Liver (tissue), 10 donors: ENCODE measurements at places on chromosomes 2 and 18. TPM values are rescaled to one million over a fixed set of nuclear protein-coding genes. Genes with fewer than 3 reads are reported as not detected.

CROCC2 gene
- under 0.01 TPM for total RNA-seq

GREB1L gene
- total RNA-seq, result 3.7 TPM

GPR39 gene
- total RNA-seq, result 2.2 TPM

CD302 gene
- 118 TPM for total RNA-seq

MTX2 gene
- total RNA-seq, result 11.8 TPM

DUSP2 gene
- total RNA-seq, result 1.6 TPM

CD28 gene
- 0.93 TPM for total RNA-seq

RTP5 gene
- total RNA-seq, result not detected

PHOSPHO2 gene
- 4.7 TPM for total RNA-seq

PDCD1 gene
- total RNA-seq, result 0.37 TPM

LOXHD1 gene
- total RNA-seq, result 0.09 TPM

CAPN14 gene
- total RNA-seq, result 0.05 TPM

INO80B gene
- total RNA-seq, result 7.0 TPM

TCF23 gene
- 0.05 TPM for total RNA-seq

SOCS6 gene
- 30.1 TPM for total RNA-seq

ING5 gene
- total RNA-seq, result 20.0 TPM

NR4A2 gene
- 0.23 TPM for total RNA-seq

CIDEA gene
- not detected for total RNA-seq

FIGLA gene
- total RNA-seq, result not detected

ACKR3 gene
- 6.0 TPM for total RNA-seq

OTX1 gene
- total RNA-seq, result 0.59 TPM

RFX8 gene
- 0.08 TPM for total RNA-seq

IL36RN gene
- not detected for total RNA-seq

PCGF1 gene
- total RNA-seq, result 3.3 TPM

SERPINB3 gene
- not detected for total RNA-seq

GRHL1 gene
- 13.7 TPM for total RNA-seq

HS6ST1 gene
- total RNA-seq, result 19.1 TPM

CCL20 gene
- 1.0 TPM for total RNA-seq

CARF gene
- 3.6 TPM for total RNA-seq

ACTG2 gene
- total RNA-seq, result 7.7 TPM

NEB gene
- 0.28 TPM for total RNA-seq

NTSR2 gene
- total RNA-seq, result not detected

DOK6 gene
- 1.1 TPM for total RNA-seq

UGT1A6 gene
- not detected for total RNA-seq

KCNG2 gene
- total RNA-seq, result 0.23 TPM

SIX2 gene
- total RNA-seq, result not detected

RSAD2 gene
- total RNA-seq, result 15.9 TPM

CDKL4 gene
- total RNA-seq, result 1.1 TPM

IER3IP1 gene
- 8.0 TPM for total RNA-seq

CXCR4 gene
- 9.0 TPM for total RNA-seq

PNKD gene
- total RNA-seq, result 28.5 TPM

MPV17 gene
- total RNA-seq, result 29.6 TPM

DPP4 gene
- total RNA-seq, result 14.4 TPM

TXNDC2 gene
- total RNA-seq, result 0.09 TPM

DARS1 gene
- total RNA-seq, result 44.1 TPM

KCNS3 gene
- 2.8 TPM for total RNA-seq

PTPN18 gene
- 14.0 TPM for total RNA-seq

SMARCAL1 gene
- total RNA-seq, result 6.3 TPM

CMPK2 gene
- 41.7 TPM for total RNA-seq

NYAP2 gene
- total RNA-seq, result not detected

GKN1 gene
- total RNA-seq, result not detected

ZNF236 gene
- 8.2 TPM for total RNA-seq

TSGA10 gene
- 4.4 TPM for total RNA-seq
